ENCODE measurements at places on chromosomes 5 and 9.
A peak's percentile ranks its signal among the peaks of the same experiment; 100 is the strongest.

DNA sequence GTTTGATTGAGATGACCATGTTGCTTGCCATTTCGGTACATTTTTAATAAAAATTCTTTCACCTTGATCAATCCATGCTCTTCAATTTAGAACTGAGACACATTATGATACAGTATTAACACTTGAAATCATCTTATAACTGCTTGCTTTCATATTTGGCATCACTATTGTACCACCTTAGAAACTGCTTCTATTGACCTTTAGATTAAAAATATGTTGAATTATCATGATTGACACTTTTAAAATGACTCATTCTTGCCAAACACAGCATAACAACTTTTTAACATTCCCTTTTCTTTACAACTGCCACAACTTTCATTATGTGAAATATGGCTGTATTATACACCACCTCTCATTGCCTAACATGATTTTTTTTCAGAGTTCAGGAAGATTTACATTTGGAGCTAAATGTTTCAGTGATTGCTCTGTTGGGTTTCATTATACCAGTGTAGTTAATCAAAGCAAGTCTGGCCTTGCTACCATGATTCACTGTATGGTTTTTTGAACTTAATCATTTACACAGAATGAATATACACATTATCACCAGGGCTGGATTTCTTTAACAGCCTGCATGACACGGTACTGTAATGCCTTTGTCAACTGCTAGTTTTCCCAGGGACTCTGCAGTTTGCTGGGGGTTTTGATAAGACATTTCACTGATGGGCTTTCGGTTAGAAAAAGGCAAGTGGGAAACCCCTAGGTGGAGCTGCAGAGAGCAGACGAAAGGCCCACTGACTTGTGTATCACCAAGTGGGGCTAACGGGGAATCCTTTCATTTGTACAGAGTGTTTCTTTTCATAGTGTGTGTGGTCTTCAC is 93.6 kb upstream of the TLE4 start:
- DNase-seq, result no peak

- no peak for DNase-seq
Measured at GRCh38 chr5:138662599-138662998, 87.4 kb upstream of the HSPA9 start.

DNA sequence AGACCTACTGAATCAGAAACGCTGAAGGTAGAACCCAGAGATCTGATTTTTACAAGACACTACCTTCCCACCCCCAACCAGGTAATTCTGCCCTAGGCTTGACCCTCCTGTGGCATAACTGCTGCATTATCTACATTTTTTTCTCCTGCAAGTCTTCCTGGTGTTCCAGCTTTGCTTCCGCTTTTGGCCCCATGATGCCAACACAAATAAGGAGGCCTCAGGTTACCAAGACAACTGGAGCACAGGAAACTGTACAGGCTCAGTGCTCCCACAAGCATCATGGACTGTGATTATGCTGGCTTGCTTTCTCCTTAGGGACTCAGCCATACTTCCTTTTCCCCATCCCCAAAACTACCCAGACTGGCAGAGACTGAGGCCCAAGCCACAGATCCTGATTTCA is 6.6 kb upstream of the MSMP start:
- DNase-seq, result no peak

- no peak for DNase-seq
Measured at GRCh38 chr9:105975886-105976645, 281.7 kb downstream of the TMEM38B start.

DNA sequence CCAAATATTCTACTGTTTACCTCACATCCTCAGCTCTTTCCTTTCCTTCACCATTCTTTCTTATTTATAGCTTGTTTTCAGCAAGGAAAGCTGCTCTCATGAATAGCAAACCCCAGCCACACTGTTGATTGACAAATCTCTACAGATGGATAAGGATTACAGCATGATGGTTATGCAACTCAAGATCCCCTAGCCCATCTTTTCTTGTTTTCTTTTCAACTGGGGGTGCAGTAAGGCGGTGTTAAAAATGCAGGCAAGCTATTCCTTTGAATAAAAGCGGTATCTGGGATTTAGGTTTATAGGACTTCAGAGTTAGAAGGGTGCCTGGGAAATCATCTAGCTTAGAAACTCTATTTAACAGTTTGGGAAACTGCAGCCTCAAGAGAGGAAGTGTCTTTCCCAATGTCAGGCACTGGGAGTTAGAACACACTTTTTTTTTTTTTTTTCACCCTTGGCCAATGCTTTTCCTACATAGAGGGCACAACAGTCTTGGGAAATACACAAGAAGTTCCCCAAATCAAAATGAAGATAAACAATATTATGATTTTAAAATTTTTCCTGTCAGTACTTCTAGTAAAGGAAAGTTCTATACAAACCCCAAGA is 2.6 kb downstream of the SPARC start:
- no peak for DNase-seq

- no peak for DNase-seq
Measured at GRCh38 chr5:153498516-153498915, 8.0 kb downstream of the GRIA1 start.

- DNase-seq, result no peak
Measured at GRCh38 chr9:20236676-20237075, 385.6 kb downstream of the MLLT3 start.

GRCh38 chr9:70856411-70856810 is 265.0 kb downstream of the TRPM3 start:
- no peak for DNase-seq

- DNase-seq, result no peak
Measured at GRCh38 chr5:172303162-172303561, 19.6 kb upstream of the UBTD2 start.

GRCh38 chr5:179060116-179061008 is at the start of gene ZNF354C:
Gene ZNF354C, plus strand, starts transcription at chr5:179060373. Its CDS starts 1,696 bp downstream, at chr5:179062069.
- DNase-seq, result peak; percentile 17

GRCh38 chr5:77758141-77758938 is 17.8 kb downstream of the TBCA start:
- no peak for DNase-seq

GRCh38 chr9:100426530-100427365 is at the start of gene MSANTD3:
Gene MSANTD3, plus strand, starts transcription at chr9:100427143. Its CDS starts 14,796 bp downstream, at chr9:100441939.
- peak; percentile 73 for DNase-seq

Data from HuH-7.5 (cell line).